ENCODE measurements at places on chromosomes 6 and 20. TPM values are rescaled to one million over a fixed set of nuclear protein-coding genes. Genes with fewer than 3 reads are reported as not detected.

The PPP1R14C gene
- 39.7 TPM for polyA plus RNA-seq

The CCN6 gene
- polyA plus RNA-seq = 0.33 TPM

The MLN gene
- polyA plus RNA-seq = not detected

The RCAN2 gene
- polyA plus RNA-seq = 3.6 TPM

The FLRT3 gene
- polyA plus RNA-seq = 16.8 TPM

The MOG gene
- polyA plus RNA-seq = not detected

The NCOA6 gene
- 21.6 TPM for polyA plus RNA-seq

The SPACA1 gene
- polyA plus RNA-seq = not detected

The TSBP1 gene
- polyA plus RNA-seq = not detected

The MMP24 gene
- 0.50 TPM for polyA plus RNA-seq

The IP6K3 gene
- polyA plus RNA-seq = 27.5 TPM

The RIPOR3 gene
- polyA plus RNA-seq = 3.1 TPM

The TCF21 gene
- 0.10 TPM for polyA plus RNA-seq

GRCh38 chr20:2305479-2305878 lies 9.7 kb downstream of the TGM3 start:
- no peak for DNase-seq

DNA sequence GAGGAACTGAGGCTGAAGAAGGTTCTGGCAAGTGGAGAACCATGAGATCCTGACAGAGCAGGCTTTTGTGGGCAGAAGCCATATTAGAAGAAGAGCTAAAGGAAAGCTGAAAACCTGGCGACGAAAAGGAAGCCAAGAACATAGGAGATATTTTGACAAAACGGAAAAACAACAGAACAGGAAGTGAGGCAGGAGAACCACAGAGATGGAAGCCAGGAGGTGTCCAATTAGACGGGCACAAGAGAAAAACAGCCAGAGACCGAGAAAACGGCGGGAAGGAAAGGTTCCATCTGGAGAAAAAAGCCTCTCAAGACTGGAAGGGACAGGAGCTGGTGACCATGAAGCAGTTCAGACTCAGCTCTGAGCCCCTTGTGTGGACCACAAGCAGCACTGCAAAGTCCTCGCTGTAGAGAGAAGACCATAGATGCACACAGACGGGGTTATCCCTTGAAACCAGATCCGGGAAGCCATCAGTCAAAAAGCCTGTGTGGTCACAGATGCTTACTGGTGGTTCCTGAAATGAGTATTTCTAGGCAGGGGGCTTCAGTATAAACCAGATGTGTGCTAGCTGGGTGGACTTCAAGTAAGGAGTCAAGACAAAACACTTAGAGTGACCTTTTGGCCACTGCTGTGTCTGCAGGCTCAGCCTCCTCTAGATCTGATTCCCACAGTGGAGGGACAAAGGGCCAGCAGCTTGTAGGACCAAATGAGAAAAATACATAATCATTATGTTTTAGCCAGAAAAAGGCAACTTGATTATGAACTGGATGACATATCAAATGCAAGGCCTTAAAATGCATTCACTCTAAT lies 30.7 kb downstream of the SSR1 start:
- no peak for DNase-seq

DNA sequence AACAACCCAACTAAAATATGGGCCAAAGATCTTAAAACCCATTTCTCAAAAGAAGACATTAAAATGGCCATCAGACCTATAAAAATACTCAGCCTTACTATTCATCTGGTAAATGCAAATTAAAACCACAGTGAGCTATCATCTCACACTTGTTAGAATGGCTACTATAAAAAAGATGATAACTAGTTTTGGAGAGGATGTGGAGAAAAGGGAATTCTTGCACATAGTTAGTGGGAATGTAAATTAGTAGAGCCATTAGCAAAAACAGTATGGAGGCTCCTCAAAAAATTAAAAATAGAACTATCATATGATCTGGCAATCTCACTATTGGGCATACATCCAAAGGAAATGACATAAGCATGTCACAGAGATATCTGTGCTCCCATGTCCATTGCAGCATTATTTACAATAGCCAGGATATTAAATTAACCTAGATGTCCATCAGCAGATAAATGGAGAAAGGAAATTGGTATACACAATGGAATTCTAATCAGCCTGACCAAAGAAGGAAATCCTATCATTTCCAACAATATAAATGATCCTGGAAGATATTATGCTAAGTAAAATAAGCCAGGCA lies 2.9 kb downstream of the SIRPB1 start:
- no peak for DNase-seq

- DNase-seq = no peak
These were observed 275.6 kb downstream of the BTBD9 start for GRCh38 chr6:38364127-38364526.

GRCh38 chr6:91483415-91484105 lies 896.7 kb upstream of the MAP3K7 start:
- no peak for DNase-seq

- no peak for DNase-seq
These were observed 32.4 kb downstream of the CPXM1 start for GRCh38 chr20:2767768-2768631.

- DNase-seq = no peak
These were observed 246.7 kb downstream of the CD109 start for GRCh38 chr6:73942592-73943186.

- no peak for DNase-seq
These were observed 1.3 kb upstream of the GTSF1L start for GRCh38 chr20:43727980-43728590.

- DNase-seq = no peak
These were observed 56.5 kb upstream of the MCHR2 start for GRCh38 chr6:100050550-100050949.

DNA sequence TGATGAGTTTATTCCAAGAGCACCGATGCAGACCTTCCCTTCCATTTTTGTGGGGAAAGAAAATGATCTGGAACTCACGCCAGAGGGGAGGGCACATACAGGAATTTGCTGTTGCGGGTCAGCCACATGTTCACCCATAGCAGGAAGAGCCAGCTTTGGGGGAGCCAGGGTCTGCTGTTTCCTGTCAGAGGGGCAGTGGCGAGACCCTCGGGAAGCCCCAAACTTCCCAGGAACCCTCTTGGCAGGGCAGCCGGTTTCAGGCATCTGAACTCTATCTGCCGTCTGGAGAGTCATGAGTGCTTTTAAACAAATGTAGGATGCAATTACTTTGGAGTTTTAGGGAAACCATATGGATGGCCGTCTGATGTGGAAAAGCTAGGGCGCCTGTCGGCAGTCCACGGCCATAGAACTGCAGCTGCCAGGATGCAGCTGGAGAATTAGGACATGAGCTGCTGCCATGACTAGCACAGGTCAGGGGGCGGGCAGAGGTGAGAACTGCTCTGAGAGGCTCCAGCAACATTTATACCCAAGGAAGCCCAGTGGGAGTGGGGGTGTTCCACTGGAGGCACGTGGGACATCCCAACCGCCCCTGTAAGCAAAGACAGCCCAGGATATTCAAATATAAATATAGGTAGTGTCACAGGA lies 14.8 kb upstream of the SERPINB9 start:
- DNase-seq = peak; percentile 52

DNA sequence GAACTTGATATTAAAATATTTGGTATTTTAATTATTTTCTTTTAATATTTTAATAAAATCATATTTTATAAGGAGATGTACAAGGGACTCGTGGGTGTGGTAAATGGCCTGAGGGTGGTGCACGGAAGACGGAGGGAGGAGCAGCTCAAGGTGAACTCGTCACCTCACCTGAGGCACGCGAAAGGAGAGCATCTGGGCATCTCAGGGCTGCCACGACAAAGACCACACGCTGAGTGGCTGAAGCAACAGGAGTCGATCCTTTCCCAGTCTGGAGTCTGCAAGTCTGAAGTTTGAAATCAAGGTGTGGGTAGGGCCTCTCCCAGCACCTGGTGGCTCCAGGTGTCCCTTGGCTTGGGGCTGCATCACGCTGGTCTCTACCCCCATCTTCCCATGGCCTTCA lies 39.7 kb downstream of the APCDD1L start:
- DNase-seq = no peak

DNA sequence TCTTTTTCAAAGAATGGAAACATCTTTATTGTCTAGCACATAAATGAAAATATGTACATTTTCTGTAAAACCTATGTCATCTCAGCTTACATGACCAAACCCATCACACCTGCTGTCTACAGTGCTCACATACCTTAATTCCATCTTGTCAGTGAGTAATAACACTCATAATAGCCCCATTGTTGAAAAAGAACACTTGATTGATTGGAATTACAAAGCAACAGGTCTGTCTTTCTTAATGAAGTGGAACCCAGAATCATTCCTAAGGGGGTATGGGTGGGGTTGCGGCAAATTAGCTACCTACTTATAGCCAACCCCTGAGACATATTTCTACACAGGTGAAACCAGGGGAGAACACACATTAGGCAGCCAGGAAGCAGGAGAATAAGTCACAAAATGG lies 20.2 kb downstream of the ADGRF4 start:
- no peak for DNase-seq

GRCh38 chr20:3250091-3250504 lies 11.1 kb upstream of the SLC4A11 start:
- DNase-seq = no peak

DNA sequence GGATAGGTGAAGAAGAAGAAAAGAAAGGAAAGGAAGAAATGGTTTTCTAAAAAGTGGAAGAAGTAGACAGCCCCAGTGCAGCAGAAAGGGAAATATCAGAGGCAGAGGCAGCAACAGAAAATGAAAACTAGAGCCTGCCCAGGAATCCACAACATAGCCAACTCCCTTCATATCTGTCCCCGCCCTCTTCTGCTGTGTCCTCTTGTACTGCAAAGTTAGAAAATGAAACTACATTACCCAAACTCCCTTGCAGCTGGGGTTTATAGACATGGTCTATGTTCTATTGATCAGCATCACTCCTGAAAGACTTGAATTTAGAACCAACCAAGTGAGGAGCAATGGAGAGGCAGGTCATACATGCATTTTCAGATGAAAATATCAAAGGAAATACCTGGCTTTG lies 200.5 kb upstream of the PHACTR1 start:
- no peak for DNase-seq

- DNase-seq = no peak
These were observed 100.3 kb downstream of the FAM50B start for GRCh38 chr6:3949521-3949920.

DNA sequence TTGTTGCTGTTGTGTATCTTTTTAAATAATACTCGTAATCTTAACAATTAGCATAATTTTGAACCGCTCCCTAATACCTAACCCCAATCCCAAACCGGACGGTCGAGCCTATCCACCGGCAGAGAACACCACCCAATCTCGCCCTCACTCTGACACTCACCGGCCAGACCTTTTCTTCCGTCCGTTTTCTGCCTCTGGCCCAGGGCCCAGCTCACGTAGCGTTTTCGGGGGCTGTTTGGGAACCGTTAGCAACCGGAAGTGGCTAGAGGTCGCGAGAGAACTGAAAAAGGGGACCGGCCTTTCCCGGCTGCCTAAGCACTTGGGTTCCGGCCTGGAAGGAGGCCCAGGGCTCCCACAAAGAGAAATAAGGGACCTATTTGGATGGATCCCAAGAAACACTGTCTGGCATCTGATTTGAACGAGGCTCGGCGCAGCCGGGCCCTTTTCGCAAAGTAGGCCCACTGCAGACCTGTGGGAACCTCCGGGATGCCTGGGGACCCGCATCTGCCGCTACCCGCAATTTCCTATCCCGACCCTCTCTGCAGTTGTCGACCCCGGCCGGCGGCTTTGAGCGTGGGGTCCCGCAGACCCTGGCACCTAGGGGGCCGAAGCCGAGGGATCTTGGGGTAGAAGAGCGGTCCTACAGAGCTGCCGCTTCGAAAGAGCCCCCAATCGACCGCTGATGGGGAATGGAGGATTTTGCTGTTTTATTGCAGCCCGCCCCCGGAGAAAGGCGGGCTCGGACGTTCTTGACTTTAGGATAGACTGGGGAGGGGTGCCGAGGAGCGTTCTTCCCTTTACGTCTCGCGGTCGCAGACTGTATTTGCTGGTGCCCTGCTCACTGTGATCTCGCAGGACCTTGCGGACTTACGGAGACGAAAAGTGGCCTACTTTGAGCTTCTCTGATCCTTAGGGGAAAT lies 4.8 kb upstream of the ZKSCAN8 start:
- DNase-seq = peak; percentile 94

GRCh38 chr6:37097335-37097734 lies 72.6 kb upstream of the PIM1 start:
- DNase-seq = no peak

- DNase-seq = peak; percentile 89
These were observed 110.3 kb upstream of the BTBD3 start for GRCh38 chr20:11807054-11808048.

DNA sequence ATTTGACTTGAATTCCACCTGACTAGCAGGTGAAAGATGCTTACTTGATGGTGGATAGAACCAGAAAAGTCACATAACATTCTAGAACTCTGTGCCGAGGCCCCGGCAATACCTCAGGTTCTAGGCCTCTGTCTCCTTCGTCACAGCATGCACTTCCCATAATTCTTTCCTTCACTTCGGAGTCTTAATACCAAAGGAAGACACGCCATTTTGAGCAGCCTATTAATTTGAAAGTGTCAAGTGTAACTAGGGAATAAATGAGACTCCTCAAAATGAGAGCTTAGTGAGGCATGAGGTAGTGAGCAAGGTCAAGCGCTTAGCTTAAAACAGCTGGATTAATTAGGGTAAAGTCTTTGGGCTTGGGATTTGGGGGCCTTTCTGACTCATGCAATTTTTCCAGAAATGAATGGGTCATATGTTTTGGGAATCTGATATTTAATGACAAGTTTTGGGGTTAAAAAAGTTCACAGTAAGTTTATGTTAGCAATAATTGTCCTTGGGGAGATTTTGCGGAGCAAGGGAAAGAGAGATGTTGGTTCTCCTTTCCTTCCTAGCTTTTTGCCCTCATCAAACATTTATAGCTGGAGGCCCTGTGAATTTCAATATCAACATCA lies 29.1 kb upstream of the SGK1 start:
- no peak for DNase-seq

GRCh38 chr20:49503176-49503575 lies 20.7 kb upstream of the KCNB1 start:
- no peak for DNase-seq

GRCh38 chr20:53866794-53867740 lies 203.3 kb downstream of the BCAS1 start:
- peak; percentile 50 for DNase-seq

GRCh38 chr20:11553603-11554002 lies 364.1 kb upstream of the BTBD3 start:
- no peak for DNase-seq

GRCh38 chr6:17432356-17432755 lies 39.0 kb downstream of the CAP2 start:
- DNase-seq = no peak

GRCh38 chr6:33768644-33769120 lies 20.2 kb downstream of the LEMD2 start:
- DNase-seq = peak; percentile 75

DNA sequence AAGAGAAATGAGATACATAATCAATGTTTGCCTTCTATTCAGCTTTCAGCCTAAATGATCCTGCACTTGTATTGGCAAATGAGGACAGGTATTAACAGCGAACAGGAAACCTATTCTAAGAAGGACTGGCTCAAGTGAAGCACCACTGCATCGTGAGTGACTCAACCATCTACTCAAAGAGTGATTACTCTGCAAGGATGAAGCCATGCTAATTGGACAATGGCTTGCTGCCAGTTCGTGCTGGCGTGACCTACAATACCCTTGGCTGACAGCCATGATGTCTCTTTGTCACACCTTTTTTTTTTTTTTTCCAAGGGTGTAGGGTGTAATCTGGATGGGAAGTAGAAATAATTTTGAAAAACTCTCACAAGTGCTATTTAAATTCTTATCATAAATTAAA lies 104.9 kb downstream of the GJA10 start:
- no peak for DNase-seq
